ENCODE measurements at places on chromosomes 1 and 21. TPM values are rescaled to one million over a fixed set of nuclear protein-coding genes. Genes with fewer than 3 reads are reported as not detected.

ITGB2 gene
- total RNA-seq: 2.1 TPM

LCA5L gene
- total RNA-seq: 1.1 TPM

TTLL7 gene
- 3.0 TPM for total RNA-seq

GRCh38 chr1:212488436-212489283, 55.9 kb downstream of the NENF start:
- peak; percentile 76 for DNase-seq

DNA sequence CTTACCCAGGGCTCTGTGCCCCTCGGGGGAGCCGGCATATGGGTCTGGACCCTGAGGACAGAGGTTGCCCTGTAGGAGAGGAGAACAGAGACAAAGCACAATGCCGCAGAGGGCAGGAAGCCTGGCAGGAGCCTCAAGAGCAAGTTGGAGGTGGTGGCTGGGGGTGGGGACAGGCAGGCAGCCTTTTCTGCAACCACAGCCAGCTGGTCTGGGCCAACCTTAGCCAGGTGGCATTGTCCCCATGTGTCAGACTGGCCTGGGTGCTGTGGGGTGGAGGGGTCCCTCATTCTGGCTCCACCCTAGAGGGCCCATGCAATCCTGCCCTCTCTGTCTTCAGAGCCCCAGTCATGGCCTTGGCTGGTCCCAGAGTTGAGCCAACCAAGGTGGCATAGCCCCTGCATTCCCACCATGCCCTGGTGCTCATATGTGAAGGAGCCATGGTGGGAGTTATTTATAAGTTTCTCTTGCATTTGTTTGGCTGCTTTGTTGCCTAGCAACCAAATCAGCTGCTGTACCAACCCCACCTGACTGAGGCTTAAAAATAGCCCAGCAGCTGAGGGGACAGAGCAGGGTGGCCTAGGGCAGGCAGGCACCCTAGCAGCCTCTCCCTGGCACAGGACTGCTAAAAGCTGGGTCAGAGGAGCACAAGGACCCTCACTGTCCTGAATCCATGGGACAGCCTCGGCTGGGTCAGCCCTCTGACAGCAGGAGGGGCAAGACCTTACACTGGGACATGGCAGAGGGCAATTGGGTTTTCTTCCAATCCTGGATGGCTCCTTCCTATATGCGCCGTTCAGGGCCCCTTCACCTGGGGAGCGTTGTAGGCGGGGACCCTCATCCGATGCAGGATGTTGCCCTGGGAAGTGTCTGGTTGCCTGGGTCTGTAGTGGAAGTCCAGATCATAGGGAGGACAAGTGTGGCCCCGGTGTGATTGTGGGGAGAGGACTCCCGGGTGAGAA, 19.5 kb downstream of the MAP7D1 start:
- DNase-seq: peak; percentile 66

PSEN2 gene
- 13.9 TPM for total RNA-seq

- DNase-seq: peak; percentile 58
Measured at GRCh38 chr1:245310571-245311531, 156.1 kb downstream of the KIF26B start.

DNA sequence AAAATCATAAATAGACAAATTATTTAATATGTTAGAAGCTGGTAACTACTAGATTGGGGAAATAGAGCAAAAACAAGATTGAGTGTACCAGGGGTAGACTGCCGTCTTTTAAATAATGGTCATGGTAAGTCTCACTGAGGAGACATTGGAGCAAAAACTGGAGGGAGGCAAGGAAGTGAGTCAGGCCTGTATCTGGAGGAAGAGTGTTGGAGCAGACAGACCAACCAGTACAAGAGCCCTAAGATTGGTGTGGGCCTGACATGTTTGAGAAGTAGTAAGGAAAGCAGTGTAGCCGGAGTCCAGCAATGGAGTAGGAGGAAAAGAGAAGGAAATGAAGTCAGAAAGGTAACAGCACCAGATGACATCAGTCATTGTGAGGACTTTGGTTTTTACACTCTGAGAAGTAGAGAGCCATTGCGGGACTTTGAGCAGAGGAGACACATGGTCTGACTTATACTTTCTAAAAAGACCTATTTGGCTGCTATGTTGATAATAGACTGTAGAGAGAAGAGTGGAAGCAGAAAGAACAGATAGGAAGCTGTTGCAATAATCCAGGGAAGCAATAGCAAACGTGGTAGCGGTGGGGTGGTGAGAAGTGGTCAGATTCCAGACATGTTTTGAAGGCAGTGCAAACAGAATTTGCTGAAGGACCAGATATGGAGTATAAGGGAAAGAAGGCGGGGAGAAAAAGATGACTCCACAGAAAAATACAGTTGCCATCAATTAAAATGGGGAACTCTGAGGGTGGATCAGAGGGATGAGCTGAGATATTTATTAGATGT, 44.7 kb upstream of the GJA5 start:
- DNase-seq: no peak

AGT gene
- total RNA-seq: not detected

GRCh38 chr1:184150776-184151531, 99.4 kb downstream of the TSEN15 start:
- DNase-seq: peak; percentile 92

- DNase-seq: no peak
Measured at GRCh38 chr1:183164963-183165362, 21.1 kb upstream of the LAMC2 start.

DNA sequence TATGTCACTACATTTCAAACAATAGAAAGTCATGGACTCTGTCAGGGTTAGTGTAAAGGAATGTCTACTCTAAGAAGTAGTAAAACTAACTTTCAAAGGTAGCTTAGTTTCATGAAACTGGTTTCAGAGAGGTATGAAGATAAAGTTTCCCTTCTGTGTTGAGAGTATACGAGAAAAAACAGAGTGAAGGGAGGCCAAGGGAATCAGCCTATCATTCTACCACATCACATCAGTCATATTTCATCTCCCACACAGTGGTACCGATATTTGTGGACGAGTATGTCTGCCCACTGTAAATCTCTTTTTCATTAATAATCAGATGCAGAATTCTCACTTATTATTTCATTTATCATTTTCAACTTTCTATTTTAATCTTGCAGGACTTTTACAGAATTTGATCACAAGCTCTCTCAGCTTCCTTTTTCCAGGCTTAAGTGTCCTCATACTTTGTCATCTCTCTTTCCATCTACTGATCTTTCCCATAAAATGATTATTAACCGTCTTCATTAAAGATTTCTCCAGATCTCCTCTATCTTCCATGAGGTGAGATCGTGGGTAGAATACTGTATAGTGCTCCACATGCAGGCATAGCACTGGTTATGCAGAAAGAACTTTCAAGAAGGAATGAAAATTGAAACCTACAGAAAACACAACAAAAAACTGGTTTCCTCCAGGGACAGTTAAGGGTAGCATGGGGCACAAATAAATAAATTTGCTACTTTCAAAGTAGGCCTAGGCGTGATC, 11.5 kb upstream of the IFI16 start:
- no peak for DNase-seq

- no peak for DNase-seq
Measured at GRCh38 chr1:65440322-65440900, 19.9 kb downstream of the LEPR start.

GRCh38 chr1:38444311-38444710, 397.7 kb upstream of the POU3F1 start:
- peak; percentile 80 for DNase-seq

STUM gene
- total RNA-seq: not detected

GRCh38 chr1:3190256-3191041, 121.4 kb downstream of the PRDM16 start:
- DNase-seq: no peak
